ENCODE measurements at places on chromosomes 5 and 9. TPM values are rescaled to one million over a fixed set of nuclear protein-coding genes. Genes with fewer than 3 reads are reported as not detected.

WDR31 gene
- total RNA-seq, result 2.4 TPM

NIPAL4 gene
- not detected for total RNA-seq

HNRNPAB gene
- 62.9 TPM for total RNA-seq

DNA sequence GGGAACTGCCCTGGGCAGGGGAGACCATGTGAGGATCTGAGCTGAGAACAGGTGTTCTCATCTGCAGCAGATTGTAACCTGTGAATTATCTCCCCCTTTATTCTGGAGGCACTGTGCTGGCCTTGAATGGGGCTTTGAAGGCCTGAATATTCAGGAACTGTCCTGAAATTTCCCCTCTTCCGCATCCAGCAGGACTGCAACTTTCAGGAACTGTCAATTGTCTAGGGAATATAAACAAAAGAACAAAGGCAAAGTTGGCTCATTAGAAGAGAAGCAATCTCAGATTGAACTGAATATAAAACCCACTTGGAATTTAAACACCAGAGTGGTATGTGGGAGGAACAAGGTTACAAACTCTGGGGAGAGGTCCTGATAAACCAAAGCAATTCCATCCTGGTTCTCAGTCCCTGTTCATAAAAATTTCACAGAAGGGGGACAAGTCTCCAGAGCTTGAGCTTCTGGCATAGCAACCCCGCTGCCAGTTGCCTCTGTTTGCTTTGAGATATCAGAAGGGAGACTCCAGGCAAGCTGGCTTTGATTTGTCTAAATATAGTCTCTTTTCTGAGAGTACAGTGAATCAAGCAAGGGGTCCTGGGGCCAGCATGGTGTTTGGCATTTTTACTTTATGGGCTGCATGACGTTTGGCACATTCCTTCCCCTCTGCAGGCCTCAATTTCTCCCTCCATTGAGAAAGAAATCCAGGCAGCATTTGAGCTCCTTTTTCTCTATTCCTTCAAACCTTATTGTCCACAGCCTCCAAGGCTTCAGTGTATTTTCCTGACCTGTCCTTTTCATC is 47.5 kb downstream of the ADRB2 start:
- no peak for DNase-seq

DNA sequence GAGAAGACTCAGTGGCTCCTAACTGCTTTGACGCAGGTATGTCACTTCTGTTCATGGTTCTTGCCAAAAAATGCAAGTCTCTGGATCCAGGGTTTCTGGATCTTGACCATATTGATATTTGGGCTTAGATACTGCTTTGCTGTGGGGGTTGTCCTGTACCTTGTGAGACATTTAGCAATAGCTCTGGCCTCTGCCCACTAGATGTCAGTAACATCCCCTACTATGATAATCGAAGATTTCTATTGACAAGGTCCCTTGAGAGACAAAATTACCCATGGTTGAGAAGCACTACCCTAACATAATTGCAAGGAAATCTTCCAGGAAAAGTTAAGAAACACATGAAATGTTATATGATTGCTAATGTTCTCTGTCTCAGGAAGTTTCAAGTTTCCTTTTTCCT is 285.4 kb downstream of the TMEM232 start:
- peak; percentile 48 for DNase-seq

NME5 gene
- total RNA-seq, result 6.0 TPM

GLRA1 gene
- total RNA-seq, result not detected

DNA sequence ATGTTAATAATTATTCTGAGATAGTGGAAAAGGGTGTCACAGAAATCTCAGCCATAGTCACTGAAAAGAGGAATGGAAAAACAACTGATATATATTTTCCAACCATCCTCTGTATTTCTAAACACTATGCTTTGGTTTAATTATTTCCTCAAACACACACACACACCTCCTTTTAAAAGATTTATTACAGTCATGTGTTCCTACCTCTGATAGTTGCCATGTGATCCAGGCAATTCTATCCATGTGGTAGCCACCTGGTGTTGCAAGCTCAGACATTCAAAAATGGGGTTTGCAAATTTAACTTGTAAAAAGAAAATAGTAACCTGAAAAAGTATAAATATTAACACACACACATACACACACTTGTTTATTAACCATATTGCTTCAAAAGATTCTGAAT is 40.0 kb upstream of the CCNG1 start:
- no peak for DNase-seq

SLC12A2 gene
- 53.1 TPM for total RNA-seq

- peak; percentile 33 for DNase-seq
Measured at GRCh38 chr5:135569755-135570452, 8.9 kb downstream of the CXCL14 start.

DNA sequence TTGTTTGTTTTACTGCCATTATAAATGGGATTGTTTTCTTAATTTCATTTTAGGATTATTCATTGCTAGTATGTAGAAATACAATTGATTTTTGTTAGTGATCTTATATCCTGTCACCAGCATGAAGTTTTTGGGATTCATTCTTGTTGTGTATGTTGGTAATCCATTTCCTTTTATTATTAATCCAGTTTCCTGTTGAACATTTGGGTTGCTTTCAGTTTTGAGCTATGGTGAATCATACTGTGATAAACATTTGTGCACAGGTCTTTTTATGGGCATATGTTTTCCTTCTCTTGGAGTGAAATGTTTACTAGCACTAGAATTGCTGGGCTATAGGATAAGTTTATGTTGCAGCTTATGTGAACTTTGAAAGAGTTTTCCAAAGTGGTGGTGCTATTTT is 69.6 kb downstream of the MAN2A1 start:
- DNase-seq, result peak; percentile 42

DNA sequence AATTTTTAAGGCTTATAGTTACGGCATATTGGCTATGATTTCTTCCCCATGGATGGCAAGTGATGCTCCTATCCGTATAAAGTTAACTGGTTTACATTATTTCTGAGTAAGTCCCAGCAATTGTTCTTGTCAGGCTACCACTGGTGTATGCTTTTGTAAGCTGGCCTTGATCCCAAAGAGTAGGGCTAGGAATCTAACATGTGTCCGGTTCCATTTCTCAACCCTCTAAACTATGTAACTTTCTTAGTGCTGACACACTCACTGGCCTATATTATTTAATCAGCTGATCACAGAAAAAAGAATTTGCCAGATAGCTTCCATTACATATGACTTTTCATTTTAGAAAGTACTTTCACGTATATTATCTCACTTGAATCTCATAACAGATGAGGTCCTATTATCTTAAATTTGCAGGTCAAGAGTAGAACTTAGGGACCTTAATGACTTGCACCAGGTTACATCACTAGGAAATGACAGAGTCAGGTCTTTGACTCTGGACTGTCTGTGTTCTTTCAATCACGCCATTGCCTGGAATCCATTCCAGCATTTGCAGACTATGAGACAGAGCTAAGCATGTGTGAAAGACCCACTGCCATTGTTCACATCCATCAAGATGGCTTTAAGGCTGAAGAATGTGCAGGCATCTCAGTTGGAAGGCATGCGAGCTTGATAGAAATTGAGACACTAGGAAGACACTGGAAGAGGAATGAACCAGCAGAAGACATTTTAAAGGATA is 362.9 kb downstream of the ARRDC3 start:
- no peak for DNase-seq

GRCh38 chr5:56558131-56558745 is 257.1 kb upstream of the MAP3K1 start:
- DNase-seq, result no peak

DNA sequence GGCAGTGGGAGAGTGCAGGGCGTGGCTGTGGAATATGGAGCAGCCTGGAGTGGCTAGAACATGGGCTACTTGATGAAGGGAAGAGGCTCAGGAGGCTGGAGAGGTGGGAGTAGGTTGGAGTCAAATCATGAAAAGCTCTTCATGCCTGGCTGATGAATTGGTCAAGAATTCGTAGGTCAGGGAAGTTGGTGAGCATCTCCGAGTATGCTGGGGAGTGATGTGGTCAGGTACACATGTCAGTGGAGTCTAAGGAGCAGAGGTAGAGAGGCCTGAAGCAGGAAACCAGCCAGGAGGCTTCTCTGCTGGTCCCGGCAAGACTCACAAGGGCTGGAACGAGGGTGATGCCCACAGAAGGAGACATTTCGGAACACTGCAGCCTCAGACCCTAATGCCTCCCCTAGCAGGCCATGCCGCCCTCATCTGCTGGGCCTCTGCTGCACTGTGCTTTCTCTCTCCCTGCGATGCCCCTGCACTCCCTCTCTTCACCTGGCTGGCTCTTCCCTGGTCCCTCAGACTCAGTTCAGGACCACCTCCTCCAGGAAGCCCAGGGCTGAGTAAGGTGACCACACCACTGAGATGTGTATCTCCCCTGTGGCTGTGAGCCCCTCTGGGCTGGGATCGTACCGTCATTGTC is 33.6 kb downstream of the TMOD1 start:
- no peak for DNase-seq

CCDC171 gene
- total RNA-seq, result 13.3 TPM

GRCh38 chr9:136761545-136761981 is 2.8 kb downstream of the LCN15 start:
- no peak for DNase-seq
